ENCODE measurements at places on chromosomes 2 and 18.

GRCh38 chr2:23541503-23542229 lies 156.7 kb downstream of the KLHL29 start:
- H3K36me3 ChIP-seq: no peaks in the 10 kb centered on the region
- peaks cover 61% of the 10 kb centered on the region for H3K4me1 ChIP-seq
- DNase-seq: no peak
- H3K4me3 ChIP-seq: no peak overlapping the region

- DNase-seq: no peak
- no peaks in the 10 kb centered on the region for H3K36me3 ChIP-seq
- no peak overlapping the region for H3K4me3 ChIP-seq
- no peaks in the 10 kb centered on the region for H3K27me3 ChIP-seq
- no peak overlapping the region for H3K27ac ChIP-seq
These were observed 5.8 kb downstream of the SLC14A2 start for GRCh38 chr18:45621061-45621511.

DNA sequence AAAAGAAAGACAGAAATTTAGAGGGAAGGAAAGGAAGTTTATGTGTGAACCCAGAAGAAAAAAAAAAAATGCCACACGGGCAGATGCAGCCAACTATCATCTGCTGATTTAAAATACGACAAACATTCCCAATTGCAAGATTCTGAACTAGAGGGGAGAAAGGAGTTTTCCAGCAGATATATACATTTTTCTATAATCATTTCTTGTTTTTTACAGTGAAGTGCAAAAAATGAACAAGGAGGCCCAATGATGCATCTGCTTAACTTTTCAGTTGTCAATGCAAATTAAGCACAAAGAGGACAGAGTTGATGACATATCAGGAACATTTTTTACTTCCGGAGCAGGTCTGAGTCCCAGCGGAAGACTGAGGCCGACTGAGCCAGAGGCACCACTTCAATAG lies 144.7 kb downstream of the MYCN start:
- no peak overlapping the region for H3K27ac ChIP-seq
- no peaks in the 10 kb centered on the region for H3K27me3 ChIP-seq
- no peaks in the 10 kb centered on the region for H3K4me1 ChIP-seq
- no peaks in the 10 kb centered on the region for H3K36me3 ChIP-seq
- H3K4me3 ChIP-seq: no peak overlapping the region
- DNase-seq: no peak

GRCh38 chr18:37874721-37875120 lies 309.1 kb upstream of the CELF4 start:
- H3K36me3 ChIP-seq: no peaks in the 10 kb centered on the region
- no peak overlapping the region for H3K27ac ChIP-seq
- no peaks in the 10 kb centered on the region for H3K4me1 ChIP-seq
- H3K4me3 ChIP-seq: no peak overlapping the region

DNA sequence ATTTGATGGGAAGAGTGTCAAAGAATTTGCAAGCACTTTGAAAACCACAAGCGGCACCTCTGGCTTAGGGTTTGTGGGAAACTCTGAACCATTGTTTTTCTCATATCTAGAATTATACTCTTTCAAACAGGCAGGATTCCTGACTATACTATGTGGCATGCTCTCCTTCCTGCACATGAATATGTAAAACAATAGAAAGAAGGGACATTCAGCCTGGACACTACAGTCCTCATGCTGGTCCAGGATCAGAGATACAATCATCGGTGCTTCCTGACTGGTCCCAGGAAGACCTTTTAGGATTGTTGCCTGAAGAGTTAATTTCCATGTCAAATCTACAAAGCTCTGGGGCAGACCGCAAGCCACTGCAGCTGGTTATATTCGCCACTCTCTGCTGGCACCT lies 55.7 kb upstream of the RASGRP3 start:
- DNase-seq: no peak
- H3K36me3 ChIP-seq: no peaks in the 10 kb centered on the region
- H3K4me1 ChIP-seq: peaks cover 3% of the 10 kb centered on the region
- H3K4me3 ChIP-seq: no peak overlapping the region
- no peaks in the 10 kb centered on the region for H3K27me3 ChIP-seq

DNA sequence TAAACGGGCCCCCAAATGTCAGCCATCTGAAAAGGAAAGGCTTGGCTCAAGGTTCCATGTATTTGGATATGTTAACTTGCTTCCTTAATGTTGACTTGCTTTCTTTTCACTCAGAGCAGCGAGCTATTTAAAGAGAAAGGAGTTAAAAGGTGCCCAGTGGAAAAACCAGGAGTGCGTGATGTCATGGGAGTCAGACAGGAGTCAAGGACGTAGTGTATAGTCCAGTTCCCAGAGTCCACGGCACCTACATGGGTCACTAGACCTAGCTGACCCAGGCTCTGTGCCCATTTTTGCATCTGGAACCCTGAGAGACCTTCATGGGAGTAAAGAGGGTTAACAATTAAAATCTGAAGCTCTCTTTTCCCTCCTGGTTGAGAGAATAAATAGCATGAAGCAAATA lies 19.8 kb downstream of the SLC3A1 start:
- H3K4me3 ChIP-seq: no peak overlapping the region
- H3K27me3 ChIP-seq: peaks cover 4% of the 10 kb centered on the region
- peaks cover 11% of the 10 kb centered on the region for H3K4me1 ChIP-seq
- no peak for DNase-seq

DNA sequence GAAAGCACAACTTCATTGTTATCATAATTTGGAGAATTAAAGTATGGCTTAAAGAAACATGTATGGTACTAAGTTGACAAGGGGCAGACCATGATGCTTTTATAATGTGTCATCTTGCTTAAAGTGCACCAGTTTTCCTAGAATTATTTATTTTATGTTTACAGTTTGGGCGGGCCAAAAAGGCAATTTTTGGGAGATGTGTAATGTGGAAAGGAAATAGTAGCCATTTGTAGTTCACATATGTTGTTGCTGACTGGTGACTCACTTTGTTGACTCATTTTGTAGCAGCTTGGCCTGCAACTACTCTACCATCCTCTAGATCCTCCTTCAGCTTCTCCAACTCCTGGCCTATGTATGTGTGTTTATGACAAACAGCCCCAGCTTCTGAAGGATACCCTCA lies 7.7 kb downstream of the ZSCAN30 start:
- no peak overlapping the region for H3K4me3 ChIP-seq
- DNase-seq: no peak
- H3K4me1 ChIP-seq: no peaks in the 10 kb centered on the region
- no peaks in the 10 kb centered on the region for H3K27me3 ChIP-seq
- H3K27ac ChIP-seq: no peak overlapping the region

DNA sequence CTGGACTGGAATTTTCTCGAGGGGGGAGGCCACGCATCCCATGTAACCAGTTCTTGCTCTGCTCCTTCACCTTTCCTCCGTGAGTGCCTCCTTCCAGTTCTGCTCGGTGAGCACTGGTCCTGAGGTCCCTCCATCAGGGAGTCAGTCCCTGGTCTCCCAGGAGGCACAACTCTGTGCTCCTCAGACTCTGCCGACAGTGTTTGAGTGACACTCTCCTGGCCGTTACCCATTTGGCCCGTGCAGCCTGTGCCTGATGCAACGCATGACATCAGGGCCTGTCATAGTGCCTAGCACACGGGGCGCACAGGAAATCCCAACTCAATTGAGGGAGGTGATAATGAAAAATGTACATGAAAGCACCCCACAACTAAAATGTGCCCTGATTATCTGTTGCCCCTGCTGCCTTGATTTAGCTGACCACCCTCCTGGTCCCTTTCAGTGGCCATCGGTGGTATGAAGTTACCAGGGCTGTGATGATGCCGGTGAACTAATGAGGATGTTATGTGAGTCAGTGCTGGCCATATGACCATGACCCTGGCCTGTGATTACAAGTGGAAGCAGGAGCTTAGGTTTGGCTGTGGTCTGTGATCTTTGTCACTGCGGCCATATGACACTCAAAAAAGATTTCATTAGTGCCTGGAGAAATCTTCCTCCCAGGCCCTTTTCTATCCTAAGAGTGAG lies 144.6 kb downstream of the TDRD15 start:
- H3K4me3 ChIP-seq: no peak overlapping the region
- H3K27ac ChIP-seq: no peak overlapping the region
- H3K36me3 ChIP-seq: no peaks in the 10 kb centered on the region

- peaks cover 28% of the 10 kb centered on the region for H3K27me3 ChIP-seq
- DNase-seq: peak; percentile 75
- peaks cover 4% of the 10 kb centered on the region for H3K4me1 ChIP-seq
These were observed 267.2 kb downstream of the HRH4 start for GRCh38 chr18:24727685-24728084.

DNA sequence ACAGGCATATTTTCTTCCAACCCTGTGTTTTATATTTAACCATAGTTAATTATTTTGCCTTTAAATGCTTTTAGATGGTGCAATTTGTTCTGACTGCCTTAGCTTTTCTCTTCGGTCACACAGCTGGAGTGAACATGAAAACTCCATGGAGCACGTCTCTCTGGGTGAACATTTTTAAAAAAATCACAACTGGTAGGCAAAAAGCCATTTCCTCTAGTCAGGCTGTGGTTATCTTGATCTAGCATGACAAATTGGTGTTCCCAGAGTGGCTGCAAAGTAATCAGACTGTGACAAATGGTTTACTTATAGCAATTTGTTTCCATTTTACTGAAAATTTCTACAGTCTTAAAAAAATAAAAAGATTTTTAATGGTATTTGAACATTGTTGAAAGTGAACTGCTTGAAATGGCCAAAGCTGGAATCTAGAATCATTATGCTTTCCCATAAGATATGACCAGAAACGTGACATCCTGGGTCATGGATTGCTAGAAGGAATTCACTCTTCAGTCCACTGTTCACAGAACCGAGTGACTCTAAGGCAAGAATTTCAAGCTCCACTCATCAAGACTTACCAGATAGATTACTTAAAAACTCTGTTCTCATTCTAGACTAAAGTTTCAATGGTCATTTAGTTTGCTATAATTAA lies 703.6 kb downstream of the CPS1 start:
- H3K27me3 ChIP-seq: no peaks in the 10 kb centered on the region
- no peak for DNase-seq
- no peak overlapping the region for H3K4me3 ChIP-seq
